ENCODE measurements at places on chromosomes 1 and 21.

DNA sequence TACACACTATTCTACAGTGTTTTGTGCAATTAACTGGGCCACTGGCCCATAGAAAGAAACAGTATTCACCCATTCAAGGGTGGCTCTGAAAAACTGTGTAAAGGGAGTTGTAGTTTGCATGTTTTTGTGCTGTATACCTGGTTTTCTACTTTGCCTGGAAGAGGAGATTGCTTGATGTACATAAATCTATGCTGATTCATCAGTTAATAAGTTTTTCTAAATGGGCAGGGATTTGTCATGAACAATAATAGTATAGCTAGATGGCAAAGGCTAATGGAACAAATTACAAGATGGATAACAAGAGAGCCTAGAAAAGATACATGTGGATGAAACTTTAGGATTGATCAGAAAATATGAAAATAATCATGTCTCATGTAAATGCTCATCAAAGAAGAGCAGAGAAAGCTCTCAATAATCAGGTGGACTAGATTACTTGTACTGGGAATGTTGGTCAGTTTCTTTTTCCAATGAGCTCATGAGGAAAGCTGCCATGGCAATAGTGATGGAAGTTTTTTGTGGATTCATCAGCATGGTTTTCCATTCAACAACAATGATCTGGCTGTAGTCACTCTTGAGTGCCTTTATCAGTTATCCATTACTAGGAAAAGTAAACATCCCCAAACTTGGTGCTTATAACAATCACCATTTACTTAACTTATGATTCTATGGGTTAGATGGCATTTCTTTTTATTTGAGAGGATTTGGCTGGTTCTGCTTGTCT lies 602.8 kb downstream of the BRINP3 start:
- DNase-seq = no peak

DNA sequence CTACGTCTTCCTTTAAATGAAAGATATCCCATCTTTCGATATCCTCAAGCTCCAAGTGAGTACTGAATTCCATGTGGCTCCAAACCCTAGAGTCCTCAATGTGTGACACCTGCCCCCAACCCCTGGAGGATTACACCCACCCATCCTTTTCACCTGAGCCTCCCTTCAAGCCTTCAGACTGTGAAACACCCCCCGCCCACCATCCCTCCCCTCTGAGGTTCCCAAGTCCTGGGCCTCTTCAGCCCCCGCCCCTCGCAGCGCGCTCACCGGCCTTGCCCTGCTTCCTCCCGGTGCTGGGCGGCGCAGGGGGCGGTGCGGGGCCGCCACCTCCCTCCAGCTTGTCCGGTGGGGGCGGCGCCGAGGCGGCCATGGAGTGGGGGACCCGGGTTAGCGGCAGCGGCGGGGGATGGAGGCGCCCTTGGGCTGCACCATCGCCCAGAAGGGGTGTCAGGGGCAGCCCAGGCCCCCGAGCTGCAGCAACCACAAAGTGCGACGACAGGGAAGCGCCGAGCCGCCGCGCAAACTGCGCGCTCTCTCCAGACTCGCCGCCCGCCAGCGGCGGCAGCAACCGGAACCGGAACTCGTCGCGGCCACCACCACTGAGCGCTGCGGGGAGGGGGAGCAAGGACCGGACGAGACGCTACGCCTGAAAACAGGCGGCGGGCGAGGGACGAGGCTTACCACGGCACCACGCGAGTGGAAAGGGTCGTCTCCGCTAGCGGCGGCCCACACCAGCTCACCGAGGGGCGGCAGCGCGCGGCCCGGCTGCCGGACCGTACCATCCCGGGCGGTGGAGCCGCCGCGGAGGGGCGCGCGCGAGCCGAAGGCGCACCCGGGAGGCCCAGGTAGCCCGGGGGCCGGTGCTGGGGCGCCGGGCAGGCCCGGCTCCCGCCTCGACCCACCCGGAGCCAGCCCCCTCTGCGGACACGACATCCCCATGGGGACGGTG lies at the start of gene PYGO2:
Gene PYGO2 (minus strand): TSS at position 576 of the 949 bp plus-strand sequence. CDS start 206 bp downstream, at position 370.
- peak; percentile 90 for DNase-seq

DNA sequence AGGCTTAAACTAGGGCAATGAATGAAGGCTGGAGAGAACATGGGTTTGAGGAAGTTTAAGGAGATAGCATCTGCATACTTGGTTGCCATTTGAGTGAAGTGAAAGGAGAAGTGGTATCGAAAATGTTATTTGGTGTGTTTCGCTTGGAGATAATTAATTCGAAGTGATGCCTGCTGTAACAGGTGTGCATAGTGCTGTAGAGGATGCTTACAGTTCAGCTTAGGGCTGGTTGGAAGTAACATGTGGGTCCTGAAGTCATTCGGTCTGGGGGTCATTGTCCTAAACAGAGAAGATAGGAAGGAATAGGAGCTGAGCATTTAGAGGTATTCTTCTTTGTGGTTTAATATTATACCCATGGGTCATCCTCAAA lies 301 bp upstream of the NUDT17 start:
- DNase-seq = peak; percentile 46

DNA sequence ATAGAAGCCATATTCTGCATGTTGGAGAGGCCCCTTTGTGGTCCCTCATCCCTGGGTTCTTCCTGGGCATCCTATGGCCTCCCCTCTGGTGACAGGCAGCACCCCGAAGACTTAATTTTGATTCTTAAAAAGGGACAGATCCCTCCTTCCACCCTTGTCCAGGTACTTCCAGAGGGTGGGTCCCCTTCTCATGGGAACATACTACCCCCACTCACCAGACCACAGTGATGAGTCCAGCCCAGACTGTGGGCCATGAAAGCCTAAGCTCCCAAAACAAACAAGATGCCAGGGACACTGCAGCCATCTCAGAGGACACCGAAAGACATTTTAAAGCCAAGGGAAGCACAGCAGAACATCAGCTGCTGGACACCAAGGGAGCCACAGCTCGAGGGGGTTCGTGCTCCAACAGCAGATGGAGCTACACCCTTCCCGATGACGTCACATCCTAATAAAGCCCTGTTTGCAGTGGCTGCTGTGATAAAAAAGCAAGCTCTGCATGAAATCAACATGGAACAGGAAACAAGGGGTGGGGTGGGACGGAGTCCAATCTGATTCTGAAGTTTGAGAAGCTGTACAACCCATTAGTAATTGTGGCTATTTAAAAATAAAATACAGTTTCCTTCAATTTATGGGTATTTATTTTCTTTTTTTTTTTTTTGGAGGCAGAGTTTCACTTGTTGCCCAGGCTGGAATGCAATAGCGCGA lies 32.4 kb downstream of the GNB1 start:
- no peak for DNase-seq

- no peak for DNase-seq
Measured at GRCh38 chr21:43937891-43938309, 72.9 kb downstream of the AGPAT3 start.

GRCh38 chr1:8867878-8868567 lies 10.5 kb downstream of the ENO1 start:
- DNase-seq = no peak

DNA sequence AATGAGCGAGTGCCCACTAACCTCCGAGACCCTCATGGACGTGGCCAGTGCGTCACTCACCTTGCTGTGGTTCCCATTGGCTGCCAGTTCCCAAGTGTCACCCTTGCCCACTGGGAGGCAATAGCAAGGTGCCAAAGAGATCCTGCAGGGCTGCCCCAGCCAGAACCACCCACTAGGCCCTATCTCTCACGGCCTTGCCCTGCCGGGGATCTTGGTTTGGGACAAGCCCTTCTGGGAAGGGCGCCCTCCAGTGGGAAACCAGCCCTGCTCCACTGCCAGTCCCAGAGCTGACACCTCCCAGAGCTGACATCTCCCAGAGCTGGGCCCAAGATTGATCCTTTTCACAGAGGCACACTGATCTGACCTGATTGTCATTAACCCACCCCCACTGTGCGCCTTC lies 2.1 kb upstream of the SELENON start:
- DNase-seq = peak; percentile 60

- DNase-seq = peak; percentile 18
Measured at GRCh38 chr1:24586970-24587820, 31.3 kb downstream of the NCMAP start.

DNA sequence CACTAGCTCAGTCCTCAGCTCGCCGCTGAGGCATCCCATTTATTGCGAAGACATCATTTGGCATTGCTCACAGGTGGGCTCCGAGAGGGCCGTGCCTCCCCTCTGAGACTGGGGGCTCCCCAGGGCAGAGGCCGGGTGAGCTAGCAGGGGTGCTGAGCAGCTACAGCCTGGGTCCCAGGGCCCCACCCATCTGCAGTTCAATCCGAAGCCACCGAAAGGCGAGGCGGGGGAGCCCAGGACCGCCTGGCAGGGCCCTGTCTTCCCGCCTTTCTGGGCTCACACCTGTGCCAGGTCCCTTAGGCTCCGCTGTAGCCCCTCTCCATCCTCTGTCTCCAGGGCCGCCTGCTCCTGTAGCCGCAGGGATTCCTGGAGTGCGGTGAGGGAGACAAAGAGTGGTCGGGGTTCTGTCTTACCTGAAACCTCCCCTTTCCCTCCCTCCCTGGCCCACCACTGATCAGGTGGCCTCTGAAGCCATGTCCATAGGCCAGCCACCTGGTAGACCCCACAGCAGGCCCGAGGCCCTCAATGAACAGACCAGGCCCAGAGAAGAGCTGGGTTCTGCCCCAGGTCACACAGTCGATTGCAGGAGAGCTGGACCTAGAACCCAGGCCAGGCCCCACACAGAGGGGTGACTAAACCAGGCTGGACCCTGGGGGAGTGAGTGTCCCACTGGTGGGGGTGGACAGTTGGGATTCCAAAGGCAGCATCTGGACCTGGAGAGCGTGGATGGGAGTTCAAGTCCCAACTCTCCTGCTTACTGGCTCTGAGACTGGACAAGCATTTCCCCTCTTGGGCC lies 18.1 kb upstream of the NBPF1 start:
- DNase-seq = no peak

GRCh38 chr1:151846062-151846568 lies 6.5 kb upstream of the C2CD4D start:
- no peak for DNase-seq

- DNase-seq = no peak
Measured at GRCh38 chr1:27400082-27400962, 7.9 kb downstream of the GPR3 start.

DNA sequence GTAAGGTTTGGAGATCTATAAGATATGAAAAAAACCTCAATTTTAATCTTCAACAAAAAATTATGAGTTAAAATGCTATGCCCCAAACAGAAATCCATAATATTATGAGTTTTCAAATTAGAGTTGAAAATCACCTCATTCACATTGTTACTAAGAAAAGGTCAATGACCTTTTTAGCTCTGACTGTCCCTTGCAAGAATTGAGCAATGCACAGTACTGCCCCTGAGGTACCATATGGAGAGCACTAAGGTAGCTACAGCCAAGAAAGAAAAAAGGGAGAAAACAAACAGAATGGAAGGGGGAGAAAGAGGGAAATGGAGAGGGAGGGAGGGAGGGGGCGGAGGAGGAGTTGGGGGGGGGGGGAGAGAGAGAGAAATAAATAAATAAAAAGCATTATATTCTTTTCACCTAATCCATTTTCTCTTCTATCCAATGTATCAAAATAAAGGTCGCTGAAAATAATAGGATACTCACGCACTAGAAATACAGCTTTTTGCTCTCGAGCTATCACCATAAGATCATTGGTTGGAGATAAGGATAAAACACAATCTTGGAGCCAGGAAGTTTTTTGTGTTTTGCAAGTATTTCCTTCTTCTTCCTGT lies 58.8 kb downstream of the RAB3GAP2 start:
- DNase-seq = no peak

DNA sequence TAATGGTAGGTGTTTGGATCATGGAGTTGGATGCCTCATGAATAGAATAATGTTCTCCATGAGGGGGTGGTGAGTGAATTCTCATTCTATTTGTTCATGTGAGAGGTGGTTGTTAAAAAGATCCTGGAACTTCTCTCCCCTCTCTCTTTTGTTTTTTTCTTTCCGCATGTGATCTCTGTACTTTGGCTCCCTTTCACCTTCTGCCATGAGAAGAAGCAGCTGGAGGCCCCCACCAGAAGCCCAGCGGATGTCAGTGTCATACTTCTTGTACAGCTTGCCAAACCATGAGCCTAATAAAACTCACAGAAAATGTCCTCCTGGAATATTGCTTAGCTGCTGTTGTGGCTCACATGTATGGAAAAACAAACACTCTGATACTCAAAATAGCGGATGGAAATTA lies 1212.3 kb upstream of the NCAM2 start:
- DNase-seq = no peak

DNA sequence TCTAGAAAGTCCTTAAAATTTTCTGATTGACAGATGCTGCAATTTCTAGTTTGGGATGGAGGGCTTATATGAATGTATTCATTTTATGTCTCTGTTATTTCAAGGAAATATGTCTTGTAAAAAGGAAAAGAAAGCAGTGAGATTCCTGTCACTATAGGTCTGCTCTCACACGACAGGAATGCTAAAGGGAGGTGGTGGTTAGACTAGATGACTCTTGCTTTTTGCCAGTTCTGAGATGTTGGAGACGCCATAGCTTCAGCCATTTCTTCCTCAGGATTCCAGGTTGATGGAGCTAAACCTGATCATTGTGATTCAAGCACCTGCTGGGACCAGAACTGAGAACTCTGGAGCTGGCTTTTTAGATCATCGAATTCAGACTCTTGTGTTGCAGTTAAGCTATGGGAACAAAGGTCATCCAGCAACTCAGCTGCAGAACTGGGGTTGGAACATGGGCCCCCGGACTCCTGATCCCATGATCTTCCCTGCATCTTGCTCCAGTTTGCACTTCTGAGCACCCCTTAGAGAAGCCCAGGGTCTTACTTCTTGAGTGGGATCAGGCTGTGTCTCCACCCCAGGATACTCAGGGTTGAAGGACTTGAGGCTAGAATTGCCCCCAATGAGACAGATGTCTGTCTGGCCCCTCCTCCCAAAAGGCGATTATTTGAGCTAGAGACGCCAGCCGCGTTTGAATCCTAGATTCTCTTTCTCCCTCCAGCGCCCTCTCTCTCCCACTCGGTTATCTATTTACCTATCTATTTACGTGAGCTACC lies 46.7 kb upstream of the FOXO6 start:
- no peak for DNase-seq

DNA sequence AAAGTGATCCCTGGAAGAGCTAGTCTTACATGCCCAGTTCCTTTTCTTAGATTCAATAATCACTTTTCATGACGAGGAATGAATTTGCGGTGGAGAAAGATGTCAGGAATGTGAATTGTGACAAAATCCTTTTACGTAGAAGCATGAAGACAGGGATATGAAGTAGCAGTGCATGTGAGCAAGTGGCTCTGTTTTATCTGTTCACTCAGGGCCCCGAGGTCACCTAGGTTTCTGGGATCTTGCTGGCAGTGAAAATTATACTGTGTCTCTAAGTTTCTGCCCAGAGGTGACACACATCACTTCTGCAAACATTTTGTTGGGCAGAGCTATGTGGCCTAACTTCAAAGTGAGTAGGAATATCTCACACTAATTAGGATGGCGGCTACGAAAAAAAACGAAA lies 79.3 kb downstream of the USP25 start:
- DNase-seq = no peak
